ENCODE measurements at places on chromosomes 6 and 20.

DNA sequence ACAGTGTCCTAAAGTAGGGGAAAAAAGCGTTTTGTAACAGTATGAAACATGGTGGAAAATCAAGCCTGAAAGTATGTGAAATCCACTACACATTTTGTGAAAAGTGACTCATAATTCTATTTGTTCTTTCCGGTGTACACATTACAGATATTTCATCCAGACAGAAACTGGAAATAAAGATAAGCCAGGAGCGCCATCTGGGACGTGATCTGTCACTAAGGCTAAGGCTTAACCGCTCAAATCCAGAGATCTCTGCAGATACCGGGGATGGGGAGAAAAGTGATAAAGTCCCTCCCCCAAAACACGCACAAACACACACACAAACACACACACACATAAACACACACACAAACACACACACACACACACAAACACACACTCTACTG lies 26.6 kb upstream of the SRSF6 start:
- no peak for DNase-seq

DNA sequence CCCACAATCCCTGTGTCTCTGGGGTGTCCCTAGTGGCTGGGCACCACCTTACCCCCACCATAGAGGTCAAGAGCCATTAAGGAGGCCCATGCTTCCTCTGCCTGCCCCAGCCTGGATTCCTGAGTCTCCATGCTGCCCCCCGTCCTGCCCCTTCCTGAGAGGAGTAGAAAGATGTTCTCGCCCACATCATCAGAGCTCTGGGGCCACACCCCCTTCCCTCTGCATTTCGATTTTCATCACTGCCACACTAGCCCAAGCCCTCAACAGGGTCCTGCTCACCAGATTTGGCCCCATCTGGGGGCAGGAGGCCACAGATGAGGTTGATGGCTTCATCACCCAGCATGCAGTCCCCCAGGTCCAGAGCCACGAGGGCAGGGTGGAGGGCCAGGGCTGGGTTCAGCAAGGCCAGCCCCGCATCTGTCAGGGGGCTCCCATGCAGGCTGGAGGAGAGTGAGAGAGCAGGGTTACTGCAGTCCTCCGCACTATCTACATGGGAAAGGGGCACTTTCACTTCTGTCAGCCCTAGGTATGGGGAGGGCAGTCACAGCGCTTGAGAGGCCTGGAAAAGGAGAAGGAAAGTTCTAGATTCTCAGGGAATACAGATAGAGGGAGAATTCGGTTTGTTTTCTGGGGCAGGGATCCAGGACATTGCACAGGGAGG lies 1.5 kb downstream of the LRRC73 start:
- DNase-seq = no peak

DNA sequence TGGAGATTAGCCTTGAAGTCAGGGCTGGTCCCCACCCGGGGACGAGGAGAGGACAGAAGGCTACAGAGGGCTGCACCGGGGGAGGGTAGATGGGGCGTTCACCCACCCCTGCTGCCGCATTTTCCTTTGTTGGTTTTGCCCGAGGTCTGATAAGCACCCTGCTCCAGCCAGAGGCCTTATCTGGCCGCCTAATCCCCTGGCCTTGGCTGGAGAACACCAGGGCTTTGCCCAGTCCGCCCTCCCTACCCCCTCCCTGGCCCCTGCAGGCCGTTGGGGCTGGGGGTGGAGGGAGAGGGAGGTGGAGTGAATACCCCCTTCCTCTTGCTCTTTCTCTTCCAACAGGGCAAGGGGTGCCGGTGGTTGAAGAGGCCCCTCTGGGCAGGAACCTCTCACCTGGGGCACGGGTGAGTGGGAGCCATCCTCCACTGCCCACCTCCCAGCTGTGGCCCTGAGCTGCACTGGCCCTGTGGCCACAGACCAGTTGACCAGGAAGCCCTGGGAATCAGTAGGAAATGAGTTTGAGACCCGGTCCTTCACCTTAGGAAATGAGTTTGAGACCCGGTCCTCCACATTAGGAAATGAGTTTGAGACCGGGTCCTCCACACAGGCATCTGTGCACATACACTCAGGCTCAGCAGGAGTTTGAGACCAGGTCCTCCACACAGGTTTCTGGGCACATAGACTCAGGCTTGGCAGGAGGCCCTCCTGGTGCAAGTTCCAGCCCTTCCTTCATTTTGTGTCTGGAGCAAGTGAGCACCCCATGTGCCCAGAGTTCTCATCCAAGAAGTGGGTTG lies 12.0 kb upstream of the GATA5 start:
- DNase-seq = no peak

DNA sequence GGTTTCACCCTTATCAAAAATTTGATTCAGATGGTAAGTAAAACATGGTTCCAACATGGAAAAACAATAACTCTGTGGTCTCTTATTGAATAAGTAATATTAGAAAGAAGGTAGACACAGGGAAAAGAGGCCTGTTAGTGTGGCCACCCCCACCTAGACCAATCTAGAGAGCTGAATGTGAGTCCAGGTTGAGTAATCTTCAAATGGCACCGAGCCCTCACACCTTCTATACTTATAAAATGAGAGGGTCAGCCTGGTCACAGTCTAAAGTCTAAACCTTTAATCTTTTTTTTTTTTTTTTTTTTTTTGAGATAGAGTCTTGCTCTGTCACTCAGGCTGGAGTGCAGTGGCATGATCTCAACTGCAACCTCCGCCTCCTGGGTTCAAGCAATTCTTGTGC lies 6.9 kb downstream of the FAM184A start:
- DNase-seq = no peak

DNA sequence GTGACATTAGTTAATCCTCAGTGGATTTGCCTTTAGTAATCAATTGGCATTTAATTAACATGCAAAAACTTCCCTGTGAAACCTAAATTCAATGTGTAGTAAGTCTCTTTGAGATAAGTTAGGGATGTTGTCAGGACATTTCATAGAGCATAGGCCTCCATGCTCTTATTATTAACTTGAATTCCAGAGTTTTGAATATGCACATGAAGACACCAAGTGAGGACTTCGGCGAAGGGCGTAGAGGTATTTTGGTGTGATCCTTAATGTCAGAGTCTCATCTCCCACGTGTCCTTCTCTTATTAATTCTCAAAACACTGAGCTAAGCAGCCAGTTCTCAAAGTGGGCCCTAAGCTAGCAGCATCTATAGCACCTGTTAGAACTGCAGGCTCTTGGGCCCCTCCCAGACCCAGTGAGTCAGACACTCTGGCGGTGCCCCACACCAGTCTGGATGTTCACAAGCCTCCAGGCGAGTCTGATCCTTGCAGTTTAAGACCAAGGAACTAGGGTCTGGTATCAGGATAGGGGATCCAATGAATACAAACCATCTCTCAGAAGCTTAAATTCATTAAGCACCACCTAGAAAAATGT lies 292.1 kb downstream of the QKI start:
- no peak for DNase-seq

DNA sequence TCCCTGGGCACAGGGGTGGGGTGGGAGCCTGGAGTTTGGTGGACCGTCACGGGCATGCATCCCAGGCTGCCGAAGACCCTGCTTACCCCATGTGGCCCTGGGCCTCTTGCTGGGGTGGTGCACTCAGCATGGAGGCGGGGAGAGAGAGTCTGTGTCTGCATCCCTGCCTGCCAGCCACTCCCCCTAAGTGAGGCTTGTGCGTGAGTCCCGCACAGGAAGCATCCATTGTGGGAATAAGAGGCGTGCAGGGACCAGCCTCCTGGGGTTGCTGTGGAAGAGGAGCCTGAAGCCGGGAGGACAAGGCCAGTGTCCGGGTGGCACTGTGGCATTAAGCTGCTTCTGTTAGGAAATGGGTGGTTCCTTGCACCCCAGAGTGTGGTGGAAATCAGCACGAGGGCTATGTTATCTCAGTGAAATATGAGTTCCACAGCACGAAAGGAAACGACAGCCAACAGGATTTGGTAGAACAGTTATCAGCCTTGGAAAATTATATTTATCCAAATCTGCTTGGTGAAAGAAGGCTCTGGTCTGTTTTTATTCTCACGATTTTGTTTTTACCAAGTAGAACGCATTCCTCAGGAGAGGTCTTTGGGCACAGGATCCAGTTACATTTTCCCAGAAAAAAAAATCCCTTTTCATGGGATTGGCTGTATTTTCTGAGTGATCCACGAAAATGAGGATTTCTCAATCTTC lies 35.7 kb downstream of the CDH4 start:
- DNase-seq = no peak

GRCh38 chr6:27065183-27065582 lies 182.3 kb upstream of the PRSS16 start:
- no peak for DNase-seq

GRCh38 chr20:24956001-24956841 lies 7.2 kb downstream of the CST7 start:
- DNase-seq = no peak

- DNase-seq = peak; percentile 14
Observed at GRCh38 chr20:13249118-13249797, 28.2 kb downstream of the ISM1 start.

- DNase-seq = no peak
Observed at GRCh38 chr20:16526433-16527380, 46.5 kb downstream of the KIF16B start.

DNA sequence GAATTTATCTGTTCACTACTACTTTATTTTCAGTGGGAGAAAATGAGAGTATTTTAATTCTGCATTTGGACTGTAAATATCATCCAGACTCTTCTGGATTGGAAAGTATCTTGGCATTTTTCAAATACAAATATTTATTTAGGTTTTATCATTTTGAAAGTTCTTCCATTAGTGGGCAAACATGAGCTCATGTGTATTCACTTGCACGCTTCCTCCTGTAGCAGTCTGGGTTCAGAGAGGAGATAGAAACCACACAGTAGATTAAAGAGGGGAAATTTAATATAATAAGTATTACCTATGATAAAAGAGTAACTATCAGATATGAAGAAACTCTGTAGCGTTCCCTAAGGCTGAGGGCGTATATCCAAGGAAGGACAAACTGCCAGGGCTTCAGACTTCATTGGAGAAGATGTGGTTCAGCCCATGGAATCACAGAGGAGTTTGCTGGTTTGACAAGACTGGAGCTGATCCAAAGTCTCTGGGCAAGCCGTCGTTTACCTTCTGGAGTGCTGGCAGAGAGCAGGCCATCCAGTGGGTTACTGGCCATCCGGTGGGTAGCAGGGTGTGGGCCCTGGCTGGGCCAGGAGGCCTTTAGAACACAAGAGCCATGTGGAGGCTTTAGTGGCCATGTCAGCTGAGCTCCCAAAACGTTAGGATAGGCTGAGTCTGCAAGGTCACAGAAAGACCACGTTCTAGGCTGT lies 44.3 kb downstream of the KCNS1 start:
- DNase-seq = no peak

- peak; percentile 50 for DNase-seq
Observed at GRCh38 chr6:28982476-28983266, 22.4 kb downstream of the ZNF311 start.

GRCh38 chr20:3158968-3159431 lies 665 bp downstream of the FASTKD5 start:
- DNase-seq = no peak

GRCh38 chr6:169935348-169935718 lies 183.9 kb downstream of the ERMARD start:
- no peak for DNase-seq

- peak; percentile 15 for DNase-seq
Observed at GRCh38 chr6:91097364-91097763, 510.5 kb upstream of the MAP3K7 start.

- no peak for DNase-seq
Observed at GRCh38 chr20:11832397-11832796, 85.3 kb upstream of the BTBD3 start.

- peak; percentile 26 for DNase-seq
Observed at GRCh38 chr6:37648465-37649330, 49.0 kb downstream of the MDGA1 start.

GRCh38 chr20:19231359-19232035 lies 19.1 kb downstream of the SLC24A3 start:
- DNase-seq = peak; percentile 14

DNA sequence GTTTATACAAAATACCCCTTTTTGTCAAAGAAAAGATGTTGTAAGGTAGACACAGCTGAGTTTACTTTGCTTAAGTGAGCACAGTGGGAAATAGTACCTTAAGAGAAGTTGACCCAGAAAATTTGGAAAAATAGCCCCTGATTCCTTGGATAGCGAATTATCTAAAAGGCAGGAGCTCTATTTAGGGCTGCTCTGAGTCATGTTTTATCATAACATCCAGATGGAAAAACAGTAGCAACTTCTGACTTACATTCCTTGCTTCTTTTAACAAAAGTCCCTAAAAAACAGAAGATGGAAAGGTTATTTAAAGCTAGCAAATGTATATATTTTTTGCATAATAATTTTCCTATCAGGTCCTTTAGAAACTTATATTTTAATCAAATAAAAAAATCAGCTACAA lies 59.0 kb downstream of the THEMIS start:
- no peak for DNase-seq

DNA sequence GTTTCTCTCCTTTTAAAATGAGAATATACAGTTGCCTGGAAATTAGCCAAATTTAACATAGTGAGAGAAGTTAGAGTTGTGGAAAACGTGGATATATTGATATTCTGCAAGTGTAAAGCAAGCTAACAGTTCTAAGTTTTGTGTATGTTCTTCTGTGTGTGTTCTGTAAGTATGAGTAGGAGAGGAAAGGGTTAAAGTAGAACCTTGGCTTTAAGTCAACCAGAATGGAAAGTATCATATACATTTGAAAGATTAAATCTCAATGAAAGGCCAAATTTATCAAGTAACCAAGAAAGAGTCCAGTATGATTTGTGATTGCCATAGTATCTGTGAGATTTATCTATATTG lies 30.0 kb upstream of the BAG2 start:
- no peak for DNase-seq

DNA sequence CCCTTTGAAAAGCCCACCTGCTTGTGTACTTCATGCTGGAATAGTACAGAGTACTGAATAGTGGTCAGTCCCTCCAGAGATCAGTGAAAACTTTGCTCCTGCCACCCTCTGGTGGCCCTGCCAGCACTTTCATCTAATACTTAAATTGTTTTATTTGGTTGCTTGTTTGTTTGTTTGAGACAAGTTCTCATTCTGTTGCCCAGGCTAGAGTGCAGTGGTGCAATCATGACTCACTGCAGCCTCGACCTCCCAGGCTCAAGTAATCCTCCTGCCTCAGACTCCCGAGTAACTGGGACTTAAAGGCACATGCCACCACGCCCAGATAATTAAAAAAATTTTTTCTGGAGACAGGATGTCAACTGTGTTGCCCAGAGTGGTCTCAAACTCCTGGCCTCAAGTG lies 9.1 kb downstream of the FAM83D start:
- no peak for DNase-seq

GRCh38 chr6:26367114-26367513 lies 2.1 kb downstream of the BTN3A2 start:
- no peak for DNase-seq

DNA sequence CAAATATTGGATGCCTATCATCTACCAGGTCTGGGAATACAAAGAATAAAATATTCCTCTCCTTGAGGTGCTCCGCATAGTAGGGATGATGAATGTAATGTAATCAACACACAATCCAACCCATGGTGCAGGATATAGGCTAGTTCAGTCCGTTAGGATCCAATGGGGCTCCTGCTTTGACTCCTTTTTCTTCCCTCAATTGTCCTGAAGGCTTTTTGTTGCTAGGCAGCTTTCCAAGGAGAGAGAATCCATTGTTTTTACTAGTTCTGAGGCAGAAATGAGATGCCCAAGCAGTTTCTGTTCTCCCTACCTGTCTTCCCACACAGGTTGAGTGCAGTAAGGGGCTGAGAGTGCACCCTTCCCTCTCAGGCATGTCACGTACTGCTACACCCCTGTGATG lies 12.1 kb downstream of the WRNIP1 start:
- DNase-seq = no peak

GRCh38 chr6:16540804-16541752 lies 220.2 kb downstream of the ATXN1 start:
- DNase-seq = peak; percentile 54

Measured in thyroid gland (tissue), 4 donors.